ENCODE measurements at places on chromosomes 1 and 21.

DNA sequence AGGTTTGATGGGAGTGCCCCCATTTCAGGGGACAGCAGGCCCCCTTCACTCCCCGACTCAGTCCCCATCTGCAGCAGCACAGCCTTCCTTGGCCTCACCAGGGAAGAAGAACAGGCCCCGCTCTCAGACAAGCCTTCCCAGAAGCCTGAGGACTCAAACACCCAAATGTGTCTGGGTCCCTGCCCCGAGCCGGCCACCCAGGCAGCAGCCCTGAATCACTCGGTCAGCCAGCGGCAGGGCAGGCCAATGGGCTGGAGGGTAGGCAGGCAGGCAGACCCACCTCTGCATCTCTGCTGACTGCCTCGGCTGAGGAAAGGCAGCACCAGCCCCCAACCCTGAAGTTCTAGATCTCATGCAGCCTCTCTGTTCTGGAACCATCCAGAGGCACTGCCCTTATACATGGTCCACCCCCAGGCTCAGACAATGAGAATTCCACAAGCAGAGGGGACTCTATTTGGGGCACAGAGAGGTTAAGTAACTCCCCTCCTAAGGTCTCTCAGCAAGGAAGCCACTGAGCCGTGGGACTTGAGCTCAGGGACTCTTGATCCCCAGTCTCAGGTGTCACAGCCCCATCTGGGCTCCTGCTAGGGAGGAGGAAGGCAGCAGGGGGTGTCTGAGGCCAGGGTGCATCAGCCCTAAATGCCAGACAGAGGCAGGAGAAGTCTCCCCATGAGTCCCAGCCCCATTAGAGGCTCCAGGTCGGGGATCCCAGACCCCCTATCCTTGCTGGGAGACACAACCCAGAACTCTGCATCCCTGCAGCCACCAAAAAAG lies 33.2 kb upstream of the RUNX3 start:
- peak; percentile 64 for DNase-seq

- DNase-seq: peak; percentile 94
Observed at GRCh38 chr1:207050480-207051190, 373 bp downstream of the YOD1 start.

DNA sequence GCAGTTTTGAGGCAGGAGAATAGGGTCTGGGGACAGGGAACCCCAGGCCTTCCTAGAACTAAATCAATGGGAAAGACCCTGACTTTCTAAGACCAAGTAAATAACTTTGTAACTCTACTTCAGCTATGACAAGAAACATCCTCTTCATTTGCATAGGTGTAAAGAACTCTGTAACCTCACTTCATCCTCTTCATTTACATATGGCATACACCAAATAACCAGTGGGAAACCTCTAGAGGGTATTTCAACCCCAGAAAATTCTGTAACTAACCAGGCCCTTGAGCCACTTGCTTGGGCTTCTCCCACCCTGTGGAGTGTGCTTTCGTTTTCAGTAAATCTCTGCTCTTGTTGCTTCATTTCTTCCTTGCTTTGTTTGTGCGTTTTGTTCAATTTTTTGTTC lies 495.6 kb downstream of the SIPA1L2 start:
- DNase-seq: no peak

GRCh38 chr1:180372728-180373127 lies 129.6 kb downstream of the ACBD6 start:
- DNase-seq: no peak

- DNase-seq: peak; percentile 22
Observed at GRCh38 chr1:182739545-182739944, 50.0 kb upstream of the NPL start.

DNA sequence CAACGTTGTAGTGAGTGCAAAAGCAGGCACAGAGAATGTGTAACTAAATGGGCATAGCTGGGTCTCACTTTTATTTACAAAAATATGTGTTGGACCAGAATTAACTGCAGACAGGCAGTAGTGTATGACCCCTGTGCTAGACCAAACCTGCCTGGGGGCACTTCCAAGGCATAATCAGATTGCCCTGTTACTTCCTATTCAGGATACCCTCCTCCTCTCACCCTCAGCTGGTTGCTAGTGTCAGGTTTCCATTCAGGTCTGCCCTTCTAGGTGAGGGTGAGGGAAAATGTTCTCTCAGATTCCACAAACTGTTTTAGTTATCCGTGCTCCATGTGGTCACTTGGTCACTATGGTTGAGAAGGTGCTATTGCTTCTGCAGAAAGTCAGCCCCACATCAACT lies 387.3 kb downstream of the LMX1A start:
- no peak for DNase-seq

- DNase-seq: no peak
Observed at GRCh38 chr1:212529211-212529741, 79.3 kb upstream of the ATF3 start.

DNA sequence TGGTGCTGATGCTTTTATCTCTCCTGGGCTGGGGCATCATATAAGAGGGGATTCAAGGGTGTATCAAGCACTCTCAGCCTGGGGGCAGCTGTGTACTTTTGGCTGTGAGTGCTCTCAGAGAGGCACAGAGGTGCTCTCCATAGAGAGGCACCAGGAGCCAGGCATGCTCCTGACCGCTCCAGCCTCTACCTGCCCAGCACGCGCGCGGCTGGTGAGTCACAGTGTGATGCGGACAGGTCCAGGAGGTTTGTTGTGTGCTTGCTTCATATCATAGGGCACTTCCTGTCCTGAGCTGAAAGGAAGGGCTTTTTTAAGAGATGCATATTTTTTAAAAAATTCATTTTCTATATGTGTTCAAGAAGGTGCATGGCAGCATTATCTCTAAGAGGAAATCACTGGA lies 93.6 kb upstream of the BCAR3 start:
- no peak for DNase-seq

DNA sequence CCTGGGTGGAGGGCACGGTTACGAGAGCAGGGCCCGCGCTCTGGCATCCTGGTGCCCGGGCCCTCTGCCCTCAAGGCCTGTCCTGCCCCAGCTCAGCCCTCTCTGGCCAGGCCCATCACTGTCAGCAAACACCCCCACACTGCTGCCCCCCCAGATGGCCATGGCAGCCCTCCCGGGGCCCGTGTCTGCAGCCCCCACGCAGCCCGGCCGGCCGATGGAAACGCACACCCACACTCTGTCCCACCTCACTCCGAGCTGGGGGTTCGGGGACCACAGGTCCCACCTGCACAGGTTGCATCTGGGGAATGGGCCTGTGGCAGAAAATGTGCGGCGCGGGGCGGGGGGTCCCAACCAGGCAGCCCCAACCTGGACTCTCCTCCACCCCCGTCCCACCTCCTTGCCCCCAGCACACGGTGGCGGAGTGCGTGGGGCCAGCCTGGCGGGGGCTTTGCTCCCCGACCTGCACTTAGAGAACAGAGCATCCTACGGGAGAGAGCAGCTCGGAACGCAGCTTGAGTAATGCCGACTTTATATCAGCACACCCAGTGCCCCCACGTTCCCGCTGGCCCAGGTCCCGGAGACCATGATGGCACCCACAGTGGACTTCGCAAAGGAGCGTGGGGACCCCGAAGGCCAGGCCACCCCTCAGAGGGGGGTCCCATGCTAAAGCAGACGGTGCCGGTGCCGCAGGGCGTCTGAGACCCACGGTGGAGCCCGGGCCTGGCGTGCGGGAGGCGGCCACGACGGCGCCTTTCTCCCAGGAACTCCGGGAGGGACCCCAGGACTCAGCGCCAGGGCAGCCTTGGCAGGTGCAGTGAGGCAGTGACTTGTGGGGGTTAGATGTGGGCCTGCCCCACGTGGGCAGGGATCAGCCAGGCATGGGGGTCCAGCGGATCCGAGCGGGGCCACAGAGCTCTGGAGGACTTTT lies 7.5 kb upstream of the RNF223 start:
- peak; percentile 8 for DNase-seq

DNA sequence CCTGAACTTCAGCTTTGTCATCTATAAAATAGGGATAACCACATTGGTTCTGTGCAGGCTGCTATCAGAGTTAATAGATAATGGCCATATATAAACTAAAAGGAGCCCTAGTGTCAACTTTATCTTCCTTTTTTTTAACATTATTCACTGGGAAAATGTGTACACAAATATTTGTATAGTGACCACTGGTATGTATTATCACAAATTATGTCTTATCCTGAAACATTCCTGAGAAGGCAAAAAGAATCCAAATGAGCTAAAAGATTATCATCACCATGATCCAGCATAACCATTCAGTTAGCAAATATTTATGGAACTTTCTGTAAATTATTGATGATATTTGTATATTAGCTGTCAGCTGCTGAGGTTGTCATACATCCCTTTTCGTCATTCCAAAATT lies 16.6 kb downstream of the ANGPTL3 start:
- no peak for DNase-seq

Measured in activated CD4-positive, alpha-beta memory T cell treated with anti-CD3 and anti-CD28 coated beads for 36 hours (primary cell).